Karpas-422 (cell line): ENCODE measurements at places on chromosomes 13 and 19.

DNA sequence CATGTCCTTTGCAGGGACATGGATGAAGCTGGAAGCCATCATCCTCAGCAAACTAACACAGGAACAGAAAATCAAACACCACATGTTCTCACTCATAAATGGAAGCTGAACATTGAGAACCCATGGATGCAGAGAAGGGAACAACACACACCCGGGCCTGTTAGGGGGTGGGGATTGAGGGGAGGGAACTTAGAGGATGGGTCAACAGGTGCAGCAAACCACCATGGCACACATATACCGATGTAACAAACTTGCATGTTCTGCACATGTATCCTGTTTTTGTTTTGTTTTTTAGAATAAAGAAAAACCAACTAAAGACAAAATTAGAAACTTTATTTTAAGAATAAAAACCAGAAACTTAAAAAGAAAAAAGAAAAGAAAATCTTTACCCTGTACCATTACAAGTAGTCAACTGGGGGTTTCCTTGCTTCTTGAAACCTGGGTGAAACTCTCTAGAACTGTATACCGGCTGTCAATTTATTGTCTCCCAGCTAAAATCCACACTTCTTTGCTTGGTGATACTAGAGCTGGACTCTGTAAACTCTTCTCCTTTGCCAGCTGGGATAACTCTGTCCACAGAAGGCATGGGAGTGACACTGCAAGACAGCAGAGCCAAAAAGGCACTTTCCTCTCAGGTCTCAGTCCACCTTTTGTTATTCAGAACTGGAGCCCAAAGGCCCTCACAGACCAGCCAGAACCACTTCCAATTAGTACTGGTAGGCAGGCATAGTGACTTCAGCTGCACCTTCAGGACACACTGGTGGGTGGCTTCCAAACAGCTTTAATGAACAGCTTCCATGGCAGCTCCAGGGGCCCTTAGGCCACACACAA is 9.0 kb downstream of the MICU2 start:
- H3K4me3 ChIP-seq: no peak overlapping the region
- no peak for DNase-seq
- H3K36me3 ChIP-seq: no peaks in the 10 kb centered on the region
- peaks cover 50% of the 10 kb centered on the region for H3K4me1 ChIP-seq

GRCh38 chr19:47428177-47428894 is 9.0 kb upstream of the MEIS3 start:
- H3K4me1 ChIP-seq: peaks cover 27% of the 10 kb centered on the region
- H3K27ac ChIP-seq: no peak overlapping the region
- H3K4me3 ChIP-seq: peak overlapping the region; percentile 58
- no peaks in the 10 kb centered on the region for H3K27me3 ChIP-seq
- H3K36me3 ChIP-seq: no peaks in the 10 kb centered on the region

DNA sequence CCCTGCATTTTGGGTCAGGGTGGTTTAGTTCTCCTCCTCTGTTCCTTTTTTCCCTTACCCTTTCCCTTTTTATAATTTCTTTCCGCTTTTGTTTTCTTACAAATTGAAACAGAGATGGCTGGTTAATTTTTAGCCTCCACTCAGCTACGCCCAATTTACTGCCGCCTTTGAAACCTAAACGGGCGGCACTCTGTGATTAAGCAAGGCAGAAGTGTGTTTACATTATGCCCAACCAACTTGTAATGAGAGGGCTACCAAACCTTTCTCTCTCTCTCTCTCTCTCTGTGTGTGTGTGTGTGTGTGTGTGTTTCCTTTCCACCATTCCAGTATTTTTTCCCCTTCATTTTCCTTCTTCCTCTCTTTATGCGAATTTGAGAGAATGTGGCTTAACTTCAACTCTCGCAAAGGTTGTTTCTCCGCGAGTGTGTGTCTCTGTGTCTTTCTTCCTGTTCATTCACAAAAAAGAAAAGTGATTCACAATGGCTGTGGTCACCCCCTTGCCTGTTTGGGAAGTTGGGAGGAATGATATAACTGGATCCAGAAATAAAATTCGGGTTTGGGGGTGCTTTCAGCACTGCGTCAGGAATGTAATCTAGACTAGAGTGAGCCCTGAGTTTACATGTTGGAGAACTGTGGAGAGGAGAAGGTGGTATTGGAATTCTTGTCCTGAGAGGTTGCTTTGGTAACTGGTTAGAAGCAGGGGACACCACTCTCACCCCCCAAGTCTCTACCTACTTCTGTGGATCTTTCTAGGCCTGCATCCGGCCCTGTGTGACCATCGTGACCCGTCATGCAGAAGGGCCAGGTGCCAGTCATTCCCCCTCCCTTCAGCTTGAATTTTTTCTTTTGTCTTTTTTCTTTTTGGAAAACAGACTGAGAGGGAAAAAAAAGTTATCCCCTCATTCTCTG is 31.4 kb downstream of the NFIX start:
- no peak for DNase-seq
- no peak overlapping the region for H3K27ac ChIP-seq
- H3K4me1 ChIP-seq: no peaks in the 10 kb centered on the region
- H3K27me3 ChIP-seq: no peaks in the 10 kb centered on the region

- DNase-seq: peak; percentile 59
- peaks cover 16% of the 10 kb centered on the region for H3K4me1 ChIP-seq
- no peak overlapping the region for H3K27ac ChIP-seq
- H3K27me3 ChIP-seq: no peaks in the 10 kb centered on the region
Measured at GRCh38 chr19:55391191-55391670, 5.5 kb downstream of the RPL28 start.

GRCh38 chr13:47841151-47841550 is 159.9 kb downstream of the SUCLA2 start:
- no peak overlapping the region for H3K27ac ChIP-seq
- H3K4me1 ChIP-seq: peaks cover 5% of the 10 kb centered on the region
- H3K4me3 ChIP-seq: no peak overlapping the region
- DNase-seq: no peak
- no peaks in the 10 kb centered on the region for H3K36me3 ChIP-seq
